Stimulated activated CD4-positive, alpha-beta T cell treated with anti-CD3 and anti-CD28 coated beads, Interleukin-2, amount 100 ng/mL, for 4 hours (primary cell): ENCODE measurements at places on chromosomes 16 and 17.

DNA sequence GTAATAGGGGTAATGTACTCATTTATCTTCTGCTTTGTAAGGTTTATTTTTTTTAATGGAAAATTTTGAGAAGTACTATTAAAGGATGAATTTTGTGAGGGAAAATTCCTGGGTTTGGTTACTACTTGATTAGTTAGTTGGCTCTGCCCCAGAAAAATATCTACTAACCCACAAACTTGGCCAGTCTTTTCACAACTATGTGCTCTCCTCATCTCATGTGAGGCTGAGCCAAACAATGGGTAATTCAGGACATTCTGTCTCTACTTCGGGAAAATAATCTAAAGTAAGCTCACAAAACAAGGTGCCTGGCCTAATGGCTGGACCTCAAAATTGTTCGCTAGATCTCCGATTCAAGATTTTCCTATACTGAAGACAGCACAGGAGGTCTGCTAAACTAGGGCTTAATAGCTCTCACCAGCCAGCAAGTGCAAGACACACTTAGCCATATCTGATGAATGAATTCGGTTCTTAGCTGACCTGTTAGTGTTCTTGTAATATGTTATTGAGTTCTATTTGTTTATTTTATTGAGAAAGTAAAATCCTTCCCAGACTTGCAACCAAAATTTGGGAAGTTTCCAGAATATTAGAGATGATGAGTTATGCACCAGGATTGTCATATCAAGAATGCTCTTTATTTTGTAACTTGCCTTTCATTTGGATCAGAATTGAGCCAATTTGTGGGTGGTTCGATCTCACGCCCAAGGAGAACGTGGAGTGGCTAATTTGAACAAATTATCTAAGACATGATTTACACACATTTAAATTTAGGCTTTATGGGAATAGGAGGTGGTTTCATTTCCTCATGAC lies 5.7 kb downstream of the KCNJ16 start:
- DNase-seq = no peak

GRCh38 chr17:31156326-31156725 lies 61.5 kb downstream of the NF1 start:
- DNase-seq = no peak

DNA sequence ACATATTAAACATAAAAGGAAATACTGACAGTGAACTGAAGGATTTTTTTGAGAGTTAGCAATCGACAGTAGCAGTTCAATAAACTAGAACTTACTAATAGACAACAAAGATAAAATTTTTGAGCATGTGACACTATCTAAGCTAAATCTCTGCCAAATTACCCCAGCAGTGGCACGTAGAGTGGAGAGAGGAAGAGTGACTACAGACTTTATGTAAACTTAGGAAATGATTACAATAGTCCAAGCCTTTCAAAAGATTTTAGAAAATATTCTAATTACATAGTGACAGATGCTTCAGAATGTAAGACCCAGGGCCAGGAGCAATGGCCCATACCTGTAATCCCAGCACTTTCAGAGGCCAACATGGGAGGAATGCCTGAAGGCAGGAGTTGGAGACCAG lies 52.4 kb downstream of the CFDP1 start:
- no peak for DNase-seq

GRCh38 chr16:59067205-59067604 lies 333.1 kb upstream of the GOT2 start:
- DNase-seq = no peak

DNA sequence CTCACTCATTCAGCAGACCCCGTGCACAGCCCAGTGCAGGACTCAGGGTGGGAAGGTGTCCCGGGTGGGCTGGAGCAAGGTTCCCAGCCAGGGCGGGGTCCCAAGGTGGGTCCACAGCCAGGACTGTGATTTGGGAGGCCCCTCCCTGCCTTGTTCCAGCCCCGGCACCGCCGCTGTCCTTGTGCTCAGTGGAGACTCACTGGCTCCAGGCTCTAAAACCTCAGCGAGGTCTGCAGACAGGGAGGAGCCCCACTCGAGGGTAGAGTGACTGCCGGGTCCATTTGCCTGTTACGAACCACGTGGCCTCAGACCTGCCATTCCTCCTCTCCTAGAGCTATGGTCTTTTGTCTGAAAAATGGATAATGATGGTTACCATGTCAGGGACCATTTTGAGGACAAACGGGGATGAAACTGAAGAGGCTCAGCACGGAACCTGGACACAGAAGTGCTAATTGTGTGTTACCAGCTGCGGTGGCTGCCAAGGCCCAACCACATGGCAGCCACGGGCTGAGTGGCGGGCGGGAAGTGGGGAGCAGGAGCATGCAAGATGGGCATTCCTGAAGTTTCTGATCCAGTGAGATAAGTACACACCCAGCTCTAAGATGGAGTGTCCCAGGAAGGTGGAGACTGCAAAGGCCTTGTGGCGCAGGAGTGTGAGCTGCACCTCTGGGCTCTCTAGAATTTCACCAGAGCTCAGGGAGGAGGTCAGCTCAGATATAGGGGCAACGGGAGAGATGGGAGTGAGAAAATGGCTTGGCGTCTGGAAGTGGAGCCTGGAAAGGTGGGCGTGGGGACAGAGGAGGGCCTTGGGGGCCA lies 317.6 kb downstream of the SEC14L1 start:
- DNase-seq = no peak

DNA sequence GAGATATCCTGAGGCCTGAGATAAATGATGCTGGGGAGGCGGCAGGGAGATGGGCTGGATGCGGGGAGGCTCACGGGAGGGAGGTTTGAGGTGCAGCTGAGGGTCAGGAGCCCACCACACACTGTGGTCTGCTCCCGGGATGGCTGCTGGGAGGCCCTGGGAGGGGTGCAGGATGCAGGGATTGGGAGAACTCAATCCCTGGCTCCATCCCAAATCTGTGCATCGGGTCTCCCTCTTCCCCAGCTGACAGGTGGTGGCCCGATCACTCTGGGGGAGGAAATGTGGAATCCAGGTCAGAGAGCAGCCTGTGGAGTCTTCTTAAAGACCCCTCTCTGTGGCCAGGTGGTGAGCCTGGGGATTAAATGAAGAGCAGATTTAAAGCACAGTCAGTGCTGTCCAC lies 12.0 kb downstream of the PHB1 start:
- DNase-seq = no peak
